Activated T-cell treated with anti-CD3 and anti-CD28 coated beads, Interleukin-2, amount 50 U/mL, for 72 hours (primary cell): ENCODE measurements at places on chromosomes 3 and 15.
A peak's percentile ranks its signal among the peaks of the same experiment; 100 is the strongest.

DNA sequence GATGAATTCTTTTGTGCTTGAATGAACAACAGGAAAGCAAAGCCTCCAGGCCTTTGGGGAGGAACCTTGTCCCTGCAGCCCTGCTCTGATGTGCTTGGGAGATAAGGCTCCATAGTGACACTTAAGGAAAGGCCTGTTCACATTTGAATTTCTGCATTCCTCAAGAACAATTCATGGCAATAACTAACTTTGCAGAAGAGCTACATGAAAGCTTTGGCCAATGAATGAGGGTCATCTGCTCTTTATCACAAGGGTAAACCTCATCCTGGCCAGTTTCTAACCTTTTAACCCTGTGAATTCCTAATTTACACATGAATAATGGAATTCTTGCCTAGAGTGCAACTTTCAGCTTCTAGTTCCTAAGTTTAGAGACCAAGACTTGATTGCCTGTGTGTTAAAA is 5.6 kb downstream of the PRTG start:
- DNase-seq = no peak

DNA sequence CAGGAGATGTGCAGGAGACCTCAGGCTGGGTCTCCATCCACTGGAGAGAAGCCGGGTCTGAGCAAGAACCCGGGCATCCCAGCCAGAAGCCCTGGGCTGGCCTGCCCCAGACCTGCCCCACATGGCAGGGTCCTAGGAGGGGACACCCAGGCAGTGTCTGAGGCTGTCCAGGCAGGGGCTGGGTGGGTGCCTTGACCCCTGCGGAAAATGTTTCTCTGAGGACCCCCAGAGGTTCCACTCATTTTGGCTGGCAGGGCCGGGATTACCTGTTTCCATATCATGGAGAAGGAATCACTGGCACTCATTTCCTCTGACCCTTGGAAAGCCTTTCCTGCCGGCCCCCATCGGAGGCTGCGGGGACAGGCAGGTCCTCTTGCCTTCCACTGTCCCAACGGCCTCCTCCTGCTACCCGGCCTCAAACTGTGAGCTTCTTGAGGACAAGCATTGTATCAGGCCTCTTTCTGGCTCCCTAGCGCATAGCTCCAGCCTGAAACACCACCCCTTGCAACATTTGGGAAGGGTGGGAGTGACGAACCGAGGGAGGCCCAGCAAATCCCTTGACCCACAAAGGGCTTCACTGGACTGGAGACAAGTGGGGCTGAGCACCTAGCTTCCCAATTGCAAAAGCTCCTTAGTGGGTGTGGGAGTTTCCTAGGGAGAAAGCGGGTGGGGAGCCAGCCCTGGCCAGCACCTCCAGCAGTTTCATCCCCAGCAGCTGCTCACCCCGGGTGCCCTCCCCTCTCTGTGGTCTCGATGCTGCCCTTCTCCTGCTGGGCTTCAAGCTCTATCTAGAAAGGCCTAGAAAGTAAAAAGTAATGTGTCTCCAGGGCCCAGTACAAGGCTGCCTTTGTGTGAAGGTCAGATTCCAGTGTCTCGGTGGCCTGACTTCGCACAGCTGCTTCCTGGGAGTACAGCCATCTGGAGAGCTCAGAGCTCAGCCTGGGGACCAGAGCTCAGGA is 29.7 kb downstream of the ACSBG1 start:
- no peak for DNase-seq

- DNase-seq = no peak
These were observed 29.0 kb downstream of the POMGNT2 start for GRCh38 chr3:43076857-43077256.

DNA sequence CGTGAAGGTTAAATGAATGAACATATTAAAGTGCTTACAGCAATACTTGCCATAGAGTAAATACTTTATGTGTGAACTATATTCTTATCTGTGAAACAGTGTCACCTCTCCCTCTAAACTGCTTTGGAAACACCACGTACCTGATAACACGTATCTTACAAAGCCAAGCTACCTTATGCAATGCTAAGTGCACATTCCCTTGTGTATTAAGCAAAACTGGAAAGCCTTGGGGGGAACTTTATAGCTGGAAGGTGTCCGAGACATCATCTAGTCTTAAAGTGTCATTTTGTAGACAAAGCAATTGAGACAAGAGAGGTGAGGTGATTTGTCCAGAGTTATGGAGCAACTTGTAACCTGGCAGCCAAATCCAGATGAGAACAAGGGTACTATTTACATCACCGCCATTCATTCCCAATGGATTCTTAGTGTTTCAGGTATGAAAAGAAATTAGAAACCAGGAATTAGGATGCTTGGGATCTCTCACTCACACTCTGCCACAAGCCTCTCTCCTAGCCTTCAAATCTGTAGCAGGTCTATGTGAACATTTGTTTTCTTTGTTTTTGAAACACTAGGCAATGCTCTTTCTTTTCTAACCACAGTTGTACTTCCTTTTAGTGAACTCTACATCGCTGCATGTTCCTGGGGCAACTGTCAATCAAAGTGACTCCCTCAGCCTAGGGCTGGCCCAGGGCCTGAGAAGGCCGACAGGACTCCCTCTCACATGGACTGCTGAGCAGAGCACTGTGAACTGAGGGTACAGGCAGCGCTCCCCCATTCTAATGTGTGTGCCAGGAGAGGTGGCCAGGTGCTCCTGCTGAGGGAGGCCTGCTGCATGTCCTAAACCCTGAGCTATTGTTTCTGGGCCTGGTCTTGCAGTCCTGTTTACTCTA is 13.9 kb upstream of the MGLL start:
- DNase-seq = no peak

- DNase-seq = no peak
These were observed 87.5 kb downstream of the FAM43A start for GRCh38 chr3:194773216-194773615.

GRCh38 chr15:74453925-74454763 is 6.8 kb downstream of the UBL7 start:
- no peak for DNase-seq

GRCh38 chr3:125115640-125116039 is 59.8 kb upstream of the HEG1 start:
- no peak for DNase-seq

DNA sequence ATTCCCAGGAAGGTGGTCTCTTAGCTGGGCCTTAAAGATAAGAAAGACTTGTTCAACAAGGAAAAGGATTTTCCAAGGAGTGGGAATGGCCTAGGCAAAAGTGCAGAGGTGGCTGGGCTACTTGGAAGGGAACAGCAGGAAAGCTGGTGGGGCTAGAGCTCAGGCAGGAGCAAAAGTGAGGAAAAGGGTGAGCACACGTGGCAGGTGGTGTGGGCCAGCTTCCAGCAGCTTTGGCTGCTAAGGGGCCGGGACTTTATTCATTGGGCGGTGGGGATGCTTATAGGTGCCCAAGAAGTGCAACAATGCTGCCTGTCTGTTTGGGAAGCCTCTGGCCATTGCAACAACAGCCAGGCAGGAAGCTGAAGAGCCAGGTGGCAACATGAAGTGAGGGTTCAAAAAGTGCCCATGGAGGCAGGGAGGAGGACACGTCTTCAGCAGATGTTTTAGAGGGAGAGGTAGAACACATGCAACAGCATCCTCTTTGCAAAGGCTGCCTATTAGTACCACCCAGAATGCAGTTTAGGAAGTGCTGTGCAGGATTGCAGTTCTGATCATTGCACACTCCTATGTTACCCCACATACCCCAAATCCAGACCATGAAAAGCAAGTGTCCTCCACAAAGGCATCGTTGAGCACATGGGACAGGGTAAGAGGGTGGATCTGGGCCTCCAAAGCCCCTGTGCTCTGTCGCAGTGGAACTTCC is 13.8 kb downstream of the ALDH1A3 start:
- DNase-seq = no peak

DNA sequence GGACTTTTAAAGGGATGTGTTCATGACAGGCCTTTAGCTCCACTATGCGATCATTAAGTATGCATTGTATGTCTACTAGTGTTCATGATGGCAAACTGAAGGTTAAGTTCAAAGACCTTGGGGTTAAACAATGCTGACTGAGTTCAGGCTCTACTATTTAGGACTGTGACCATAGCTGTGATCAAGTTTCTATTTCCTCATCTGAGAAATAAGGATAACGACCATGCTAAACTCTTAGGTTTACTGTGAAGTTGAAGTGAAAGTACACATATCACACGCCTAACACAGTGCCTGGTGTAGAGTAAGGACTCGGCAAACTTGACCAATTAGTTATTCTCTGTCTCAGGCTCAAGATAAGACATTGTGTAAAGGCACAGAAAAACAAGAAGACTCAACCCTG is 243.2 kb downstream of the MBNL1 start:
- no peak for DNase-seq

DNA sequence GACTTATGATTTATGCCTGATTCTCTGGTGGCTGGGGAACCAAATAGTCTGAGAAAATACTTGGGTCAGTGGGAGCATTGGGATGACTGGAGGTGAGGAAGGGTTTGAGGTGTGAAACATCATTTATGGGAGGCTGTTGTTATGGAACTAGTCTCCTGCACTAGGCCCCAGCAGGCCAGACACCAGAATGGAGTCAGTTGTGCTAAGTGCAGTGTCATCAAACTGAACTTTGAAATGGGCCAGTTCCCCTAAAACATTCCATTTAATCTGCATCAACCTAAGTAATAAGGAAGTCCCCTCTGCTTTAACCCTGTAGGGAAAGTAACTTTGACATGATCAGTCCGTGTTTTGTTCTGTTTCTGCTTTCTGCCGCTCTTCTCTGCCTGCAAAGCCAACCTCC is 44.9 kb upstream of the KLHL25 start:
- no peak for DNase-seq

- peak; percentile 66 for DNase-seq
These were observed 19.1 kb downstream of the ZDHHC19 start for GRCh38 chr3:196192036-196192523.

GRCh38 chr3:175257123-175257522 is 398.0 kb downstream of the NAALADL2 start:
- no peak for DNase-seq
